ENCODE measurements at places on chromosomes 16 and 17. TPM values are rescaled to one million over a fixed set of nuclear protein-coding genes. Genes with fewer than 3 reads are reported as not detected.

The HSD11B2 gene
- total RNA-seq = 2.1 TPM

The DGKE gene
- total RNA-seq = 5.1 TPM

The SMTNL2 gene
- not detected for total RNA-seq

The CEP112 gene
- 2.4 TPM for total RNA-seq

The CALB2 gene
- total RNA-seq = 2.2 TPM

The CDH3 gene
- 564 TPM for total RNA-seq

The FSCN2 gene
- total RNA-seq = 1.3 TPM

The RNU2-1 gene
- not detected for total RNA-seq

The HNF1B gene
- not detected for total RNA-seq

The IL32 gene
- 0.53 TPM for total RNA-seq

The CCDC154 gene
- total RNA-seq = 0.51 TPM

The ESRP2 gene
- 49.0 TPM for total RNA-seq

The LASP1 gene
- 21.9 TPM for total RNA-seq
